Fibroblast of pulmonary artery (primary cell): ENCODE measurements at places on chromosomes 5 and 9.

DNA sequence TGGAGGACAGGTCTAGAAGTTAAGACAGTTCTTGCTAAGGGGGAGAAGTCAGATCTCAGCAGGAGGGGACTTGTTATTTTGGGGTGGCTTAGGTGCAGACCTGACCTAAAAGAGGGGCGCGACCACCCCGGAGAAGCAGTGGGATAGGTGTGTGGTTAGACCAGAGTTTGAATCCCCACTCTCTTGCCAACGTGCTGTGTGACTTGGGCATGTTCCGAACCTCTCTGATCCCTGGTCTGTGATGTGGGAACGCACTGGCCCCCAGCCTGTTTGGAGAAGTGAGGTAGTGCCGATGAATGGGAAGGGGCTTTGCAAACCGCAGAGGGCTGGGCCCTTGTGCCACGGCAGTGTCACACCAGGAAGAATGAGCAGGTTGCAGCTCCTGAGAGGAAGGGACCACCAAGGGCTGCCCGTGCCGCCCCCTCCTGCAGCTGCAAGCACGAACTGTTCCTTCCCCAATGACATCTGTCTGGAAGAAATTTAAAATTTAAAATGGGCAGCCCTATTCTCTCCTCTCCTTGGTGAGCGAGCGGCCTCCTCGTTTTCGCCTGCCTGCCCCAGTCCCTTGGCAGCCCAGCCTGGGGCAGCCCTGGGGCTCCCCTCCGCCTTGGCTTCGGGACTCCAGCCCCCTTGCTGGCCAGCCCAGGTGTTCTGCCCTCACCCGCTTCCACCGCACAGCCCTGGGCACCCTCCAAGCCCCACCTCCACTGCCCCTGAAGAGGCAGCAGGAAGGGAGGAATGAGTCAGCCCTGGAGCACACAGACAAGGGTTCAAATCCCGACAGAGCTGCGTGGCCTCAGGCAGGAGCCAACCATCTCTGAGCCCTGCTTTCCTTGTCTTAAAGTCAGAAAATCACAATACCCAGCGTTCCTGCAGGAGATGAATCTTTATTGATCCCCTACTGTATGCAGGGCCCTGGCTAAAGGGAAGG lies 1.6 kb downstream of the FIBCD1 start:
- DNase-seq, result no peak

- no peak for DNase-seq
Observed at GRCh38 chr9:114925672-114926071, 4.7 kb downstream of the TNFSF8 start.

- DNase-seq, result no peak
Observed at GRCh38 chr5:14579731-14580397, 1.7 kb upstream of the OTULINL start.

DNA sequence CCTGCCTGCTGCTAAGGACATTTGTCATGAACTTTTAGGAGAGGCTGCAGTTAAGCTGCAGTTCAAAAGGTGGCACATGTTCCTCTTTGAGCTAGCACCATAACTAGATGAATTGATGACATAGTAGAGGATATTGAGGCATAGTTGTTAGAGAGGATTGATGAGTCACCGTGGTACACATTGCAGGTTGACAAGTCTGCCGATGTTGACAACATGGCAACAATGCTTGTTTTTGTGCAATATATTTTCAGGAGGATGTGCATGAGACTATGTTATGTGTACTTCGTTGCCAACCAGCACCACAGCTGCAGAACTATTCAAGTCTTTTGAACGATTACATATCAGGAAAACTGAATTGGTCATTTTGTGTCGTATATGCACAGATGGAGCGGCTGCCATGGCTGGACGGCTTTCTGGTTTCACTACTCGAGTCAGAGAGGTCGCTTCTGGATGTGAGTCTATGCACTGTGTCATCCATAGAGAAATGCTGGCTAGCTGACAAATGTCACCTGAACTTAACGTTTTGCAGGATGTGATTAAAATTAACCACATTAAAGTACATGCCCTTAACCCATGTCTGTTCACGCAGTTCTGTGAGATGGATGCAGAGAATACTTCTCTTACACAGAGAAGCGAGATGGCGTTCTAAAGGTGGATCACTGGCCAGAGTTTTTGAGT lies 24.2 kb downstream of the ANP32B start:
- peak; percentile 13 for DNase-seq

DNA sequence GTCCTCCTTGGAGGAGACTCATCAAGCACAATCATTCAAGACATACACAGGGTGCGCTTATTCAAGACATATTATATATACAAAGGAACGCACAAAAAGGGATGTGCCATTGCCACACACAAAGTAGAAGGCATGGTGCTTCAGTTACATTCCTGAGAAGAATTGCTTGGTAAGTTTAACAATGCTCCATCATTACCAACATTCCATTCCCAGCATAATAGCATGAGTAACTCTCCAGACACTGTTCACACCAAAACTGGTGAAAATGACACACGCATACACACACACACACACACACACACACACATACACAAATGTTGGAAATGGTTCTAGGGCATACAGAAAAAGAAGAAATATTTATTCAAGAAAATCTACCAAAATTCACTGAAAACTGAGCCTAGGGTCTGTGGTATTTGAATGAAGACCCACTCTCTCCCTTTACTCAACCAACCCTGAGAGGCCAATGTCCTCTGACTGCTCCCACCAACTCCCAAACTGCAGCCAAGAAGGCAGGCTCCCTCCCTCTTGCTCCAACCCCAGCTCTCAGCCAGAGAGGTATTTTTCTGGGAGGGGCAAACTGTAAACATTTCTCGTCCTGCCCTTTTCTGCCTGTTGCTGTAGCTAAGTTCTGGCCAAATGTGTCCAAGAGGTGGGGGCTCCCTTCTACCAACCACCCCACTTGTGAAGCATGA lies 19.9 kb downstream of the UGT3A1 start:
- DNase-seq, result no peak

- DNase-seq, result peak; percentile 96
Observed at GRCh38 chr9:88651682-88652633, 117.0 kb downstream of the NXNL2 start.

GRCh38 chr9:99023831-99024230 lies 80.1 kb downstream of the COL15A1 start:
- peak; percentile 43 for DNase-seq

DNA sequence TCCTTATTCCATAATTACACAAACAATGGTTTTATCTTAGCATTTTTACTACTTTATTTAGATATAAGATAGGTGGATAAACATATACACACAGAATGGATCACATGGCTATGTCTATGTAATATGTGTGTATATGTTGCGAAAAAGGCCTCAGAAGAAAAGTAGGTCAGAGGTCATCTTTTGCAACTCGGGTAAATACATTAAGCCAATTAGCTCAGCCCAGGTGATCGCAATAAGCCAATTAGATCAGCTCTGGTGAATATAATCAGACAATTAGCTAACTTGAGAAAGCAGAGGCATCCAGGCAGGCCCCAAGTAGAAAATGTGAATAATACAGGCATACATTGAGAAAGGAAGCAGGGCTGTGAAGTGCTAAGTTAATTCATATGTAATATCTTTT lies 24.3 kb downstream of the SLCO4C1 start:
- DNase-seq, result no peak

DNA sequence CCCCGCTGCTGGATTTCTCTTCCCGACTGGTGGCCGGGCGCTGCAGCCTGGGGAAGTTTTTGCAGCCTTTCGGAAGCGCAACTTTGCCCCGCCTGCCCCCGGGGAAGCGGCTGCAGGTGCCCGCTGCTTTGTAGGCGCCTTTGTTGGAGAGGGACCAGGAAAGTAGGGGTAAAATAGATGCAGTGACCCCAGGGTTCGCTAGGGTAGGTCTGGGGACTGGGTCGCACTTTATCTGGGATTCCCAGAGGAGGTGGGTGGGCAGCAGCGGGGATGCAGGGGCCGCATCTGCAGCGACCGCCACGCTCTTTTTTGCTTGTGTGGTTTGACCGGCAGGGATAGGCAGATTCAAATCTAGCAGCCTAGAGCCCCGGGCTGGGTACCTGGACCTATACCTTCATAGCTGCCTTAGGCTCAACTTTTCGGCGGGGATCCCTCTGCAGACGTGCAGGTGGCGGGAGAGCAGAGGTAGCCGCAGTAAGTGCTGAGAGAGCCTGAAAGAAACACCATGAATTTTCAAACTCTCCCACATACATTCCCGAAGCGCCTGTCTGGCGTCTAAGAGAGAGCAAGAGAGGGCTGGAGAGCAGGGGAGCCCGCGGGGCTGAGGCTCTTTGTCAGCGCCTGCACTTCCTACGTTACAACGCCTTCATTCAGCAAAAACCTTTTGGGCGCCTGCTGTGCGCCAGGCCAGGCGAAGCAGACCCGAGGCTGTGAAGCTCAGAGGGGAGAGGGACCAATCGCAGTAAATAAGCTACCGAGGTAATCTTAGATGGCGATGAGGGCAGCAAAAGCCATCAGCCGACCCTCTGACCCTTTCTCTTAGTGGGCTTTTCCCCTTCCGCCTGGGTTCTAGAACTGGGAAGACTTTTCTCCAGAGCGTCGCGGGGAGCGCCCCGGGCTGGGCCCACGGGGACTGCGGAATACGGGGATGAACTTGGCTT lies 642 bp downstream of the SV2C start:
- DNase-seq, result no peak

DNA sequence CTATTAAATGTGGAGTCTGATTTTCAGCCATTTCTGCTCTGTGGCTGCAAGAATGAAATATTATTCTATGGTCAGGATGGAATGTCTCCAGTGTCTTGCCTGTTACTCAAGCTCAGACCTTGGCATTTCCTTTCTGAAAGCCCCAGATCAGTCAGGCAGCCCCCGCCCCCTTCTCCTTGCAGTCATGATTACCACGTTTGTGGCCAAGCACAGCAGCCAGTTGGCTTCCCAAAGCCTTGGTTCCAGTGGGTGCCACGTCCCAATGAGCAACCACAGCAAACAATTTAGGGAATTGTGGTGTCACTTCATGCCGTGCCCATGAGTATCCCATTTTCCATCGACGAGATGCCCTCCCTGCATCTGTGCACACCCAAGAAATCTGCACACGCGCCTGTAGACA lies 9.7 kb upstream of the OBP2A start:
- peak; percentile 79 for DNase-seq

GRCh38 chr9:69877852-69878514 lies 57.4 kb downstream of the CFAP95 start:
- peak; percentile 68 for DNase-seq

DNA sequence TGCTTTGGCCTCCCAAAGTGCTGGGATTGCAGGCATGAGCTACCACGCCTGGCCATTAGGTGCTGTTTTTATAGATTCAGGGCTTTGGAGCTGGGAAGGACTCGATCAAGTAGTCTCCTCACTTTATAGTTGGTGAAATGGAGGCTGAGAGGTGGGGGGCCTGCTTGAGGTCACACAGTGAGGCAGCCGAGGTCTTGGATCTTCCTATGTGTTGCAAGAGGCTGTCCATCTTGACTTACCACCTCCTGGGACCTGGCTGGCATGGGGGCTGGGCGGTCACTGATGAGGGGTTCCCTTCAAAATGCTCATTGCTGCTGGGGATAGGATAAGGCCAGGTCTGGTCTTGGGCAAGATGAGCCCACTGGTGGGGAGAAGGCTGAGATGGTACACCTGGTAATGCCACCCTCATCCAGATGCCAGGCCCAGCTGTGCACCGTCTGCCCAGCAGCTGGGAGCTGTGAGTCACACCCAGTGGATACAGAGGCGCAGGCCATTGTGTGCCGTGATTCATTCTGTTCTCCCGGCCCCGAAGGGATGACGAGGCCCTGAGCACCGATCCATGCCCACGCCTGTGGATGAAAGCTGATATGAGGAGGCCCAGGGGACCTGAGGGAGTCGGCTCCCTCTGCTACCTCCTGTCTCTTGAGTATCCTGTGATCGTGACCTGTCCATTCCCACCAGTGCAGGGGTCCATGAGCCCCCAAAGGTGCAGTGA lies 10.5 kb upstream of the NDST1 start:
- DNase-seq, result peak; percentile 90

DNA sequence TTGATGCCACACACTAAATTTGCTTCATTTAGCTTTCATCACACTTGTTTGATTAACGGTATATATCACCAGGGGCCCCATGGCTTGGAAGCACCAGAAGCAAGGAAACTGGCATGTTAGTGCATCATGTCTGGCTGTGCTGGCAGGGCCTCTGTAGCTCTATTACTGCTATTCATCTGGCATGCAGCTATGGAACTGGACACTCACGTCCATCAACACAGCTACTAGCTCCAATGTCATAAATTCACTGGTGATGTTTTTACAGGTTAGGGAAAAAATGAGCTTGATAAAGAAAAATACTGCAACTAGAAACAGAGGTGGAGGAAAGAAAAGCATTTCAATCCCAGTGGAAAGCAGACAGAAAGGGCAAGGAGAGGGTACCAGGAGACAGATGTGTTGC lies 343.2 kb downstream of the DEPDC1B start:
- DNase-seq, result no peak

DNA sequence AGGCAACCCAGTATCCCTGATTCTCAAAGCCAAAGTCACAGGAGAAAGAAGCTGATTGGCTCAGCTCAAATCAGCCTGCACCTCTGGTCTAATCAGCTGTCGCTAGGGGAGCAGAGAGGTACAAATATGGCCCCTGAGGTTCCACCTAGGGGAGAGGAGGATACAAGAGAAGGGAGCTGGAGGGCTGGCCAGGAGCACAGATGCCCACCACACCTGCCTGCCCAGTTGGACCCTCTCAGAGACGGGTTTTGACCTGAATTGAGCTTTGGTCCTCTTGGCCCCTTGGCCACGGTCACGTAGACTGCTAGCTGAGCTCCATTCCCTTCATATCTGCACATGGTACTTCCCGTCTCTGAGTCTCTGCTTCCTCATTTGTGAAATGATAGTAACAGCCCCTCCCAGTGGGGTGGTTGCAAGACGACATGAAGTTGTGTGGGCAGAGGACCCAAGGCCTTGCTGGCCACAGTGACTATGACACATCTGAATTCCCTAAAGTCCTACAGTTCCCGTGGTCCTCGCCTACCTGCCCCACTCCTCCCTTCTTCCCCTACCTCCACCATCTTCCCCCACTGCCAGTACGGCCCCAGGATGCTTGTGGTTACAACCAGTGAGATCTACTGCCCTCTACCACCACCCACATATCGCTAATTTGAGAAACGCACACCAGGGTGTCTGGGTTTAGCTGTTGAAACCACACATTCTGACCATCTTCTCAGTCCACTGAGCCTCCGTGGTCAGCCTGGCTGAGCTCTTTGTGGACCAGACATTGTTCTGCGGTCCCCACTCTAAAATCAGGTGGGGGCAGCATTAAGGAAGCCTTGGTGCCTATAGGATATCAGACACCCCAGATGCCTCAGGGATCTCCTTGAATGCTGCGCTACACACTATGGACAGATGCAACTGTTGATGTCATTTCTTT lies 60.3 kb upstream of the NEK6 start:
- no peak for DNase-seq

- no peak for DNase-seq
Observed at GRCh38 chr5:43020399-43020746, 19.7 kb downstream of the ANXA2R start.
